SJCRH30 (cell line): ENCODE measurements at places on chromosomes 16 and 17. TPM values are rescaled to one million over a fixed set of nuclear protein-coding genes. Genes with fewer than 3 reads are reported as not detected.

DNA sequence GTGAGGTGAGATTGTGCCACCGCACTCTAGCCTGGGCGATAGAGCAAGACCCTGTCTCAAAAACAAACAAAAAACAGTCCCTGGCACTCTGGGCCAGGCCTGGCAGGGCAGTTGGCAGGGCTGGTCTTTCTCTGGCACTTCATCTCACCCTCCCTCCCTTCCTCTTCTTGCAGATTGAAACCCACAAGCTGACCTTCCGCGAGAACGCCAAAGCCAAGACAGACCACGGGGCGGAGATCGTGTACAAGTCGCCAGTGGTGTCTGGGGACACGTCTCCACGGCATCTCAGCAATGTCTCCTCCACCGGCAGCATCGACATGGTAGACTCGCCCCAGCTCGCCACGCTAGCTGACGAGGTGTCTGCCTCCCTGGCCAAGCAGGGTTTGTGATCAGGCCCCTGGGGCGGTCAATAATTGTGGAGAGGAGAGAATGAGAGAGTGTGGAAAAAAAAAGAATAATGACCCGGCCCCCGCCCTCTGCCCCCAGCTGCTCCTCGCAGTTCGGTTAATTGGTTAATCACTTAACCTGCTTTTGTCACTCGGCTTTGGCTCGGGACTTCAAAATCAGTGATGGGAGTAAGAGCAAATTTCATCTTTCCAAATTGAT lies 24.8 kb downstream of the STH start:
- no peak for DNase-seq

Gene CES2
- 25.2 and 25.7 TPM in 2 replicates for total RNA-seq

GRCh38 chr16:24971718-24972117 lies 43.5 kb downstream of the ARHGAP17 start:
- no peak for DNase-seq

Gene DHRS7B
- total RNA-seq: 16.7 and 20.8 TPM in 2 replicates

DNA sequence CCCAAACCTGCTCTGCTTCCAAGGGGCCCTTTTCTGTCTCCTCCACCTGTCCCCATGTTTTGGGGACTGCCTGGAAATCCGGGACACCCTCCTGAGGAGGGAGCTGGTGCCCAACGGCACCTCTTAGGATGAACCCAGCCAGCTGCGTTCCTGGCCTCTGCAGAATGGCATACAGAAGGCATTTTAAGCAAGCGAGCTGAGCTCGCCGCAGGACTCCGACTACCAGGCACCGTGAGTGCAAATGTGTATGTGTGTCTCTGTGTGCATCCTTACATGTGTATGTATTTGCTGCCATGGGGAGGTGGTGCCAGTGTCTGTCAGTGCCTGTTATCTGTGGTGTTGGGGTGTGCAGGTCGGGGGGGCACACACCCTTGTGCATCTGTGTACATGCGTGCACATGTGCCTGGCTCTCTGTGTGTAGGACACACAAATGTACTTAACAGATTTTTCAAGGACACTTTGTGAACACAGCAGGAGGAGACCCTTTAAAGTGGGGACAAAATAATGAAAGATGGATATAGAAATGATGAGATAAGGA lies 39.3 kb downstream of the ABAT start:
- DNase-seq: peak; percentile 24

Gene CA7
- not detected in 2 replicates for total RNA-seq

Gene ANKRD13B
- 18.1 and 19.2 TPM in 2 replicates for total RNA-seq

DNA sequence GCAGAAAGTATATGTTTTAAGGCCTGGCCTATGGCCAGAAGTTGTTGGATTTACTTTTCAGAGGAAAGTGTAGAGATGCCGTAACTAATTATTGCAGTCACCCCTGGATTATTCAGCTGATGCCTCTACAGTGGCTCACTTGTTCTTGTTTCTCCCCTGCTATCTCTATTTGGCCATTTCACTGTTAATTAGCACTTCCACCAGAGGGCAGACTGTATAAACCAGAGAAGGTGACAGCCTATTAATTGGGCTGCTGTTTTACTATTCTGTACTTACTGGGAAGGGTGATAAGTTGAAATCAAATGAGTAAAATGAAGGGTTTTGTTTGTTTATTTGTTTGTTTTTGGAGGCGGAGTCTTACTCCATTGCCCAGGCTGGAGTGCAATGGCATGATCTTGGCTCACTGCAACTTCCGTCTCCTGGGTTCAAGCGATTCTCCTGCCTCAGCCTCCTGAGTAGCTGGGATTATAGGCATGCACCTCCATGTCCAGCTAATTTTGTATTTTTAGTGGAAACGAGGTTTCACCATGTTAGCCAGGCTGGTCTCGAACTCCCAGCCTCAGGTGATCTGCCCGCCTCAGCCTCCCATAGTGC lies 66.0 kb downstream of the CDK12 start:
- DNase-seq: peak; percentile 61

DNA sequence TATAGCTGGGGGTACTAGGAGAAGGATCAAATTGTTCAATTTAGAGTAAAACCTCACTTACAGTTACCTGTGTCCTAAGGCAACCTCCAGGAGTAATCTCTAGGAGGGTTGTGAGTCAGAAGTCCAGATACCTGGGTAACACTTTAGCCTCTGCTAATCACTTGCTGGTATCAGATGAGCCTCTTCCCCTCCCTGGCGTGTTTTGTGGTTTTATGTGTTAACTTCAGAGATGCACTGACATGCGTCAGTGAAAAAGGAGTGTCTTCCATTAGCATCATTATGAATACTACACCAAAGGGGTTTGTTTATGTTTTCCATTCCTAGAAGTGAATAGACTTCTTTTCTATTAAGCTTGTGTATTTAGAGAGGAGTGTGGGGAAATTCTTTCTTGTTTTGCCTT lies 208.2 kb downstream of the FTO start:
- no peak for DNase-seq

- no peak for DNase-seq
Observed at GRCh38 chr17:64090144-64090543, 39.8 kb downstream of the ERN1 start.
